ENCODE measurements at places on chromosomes 12 and 14.

DNA sequence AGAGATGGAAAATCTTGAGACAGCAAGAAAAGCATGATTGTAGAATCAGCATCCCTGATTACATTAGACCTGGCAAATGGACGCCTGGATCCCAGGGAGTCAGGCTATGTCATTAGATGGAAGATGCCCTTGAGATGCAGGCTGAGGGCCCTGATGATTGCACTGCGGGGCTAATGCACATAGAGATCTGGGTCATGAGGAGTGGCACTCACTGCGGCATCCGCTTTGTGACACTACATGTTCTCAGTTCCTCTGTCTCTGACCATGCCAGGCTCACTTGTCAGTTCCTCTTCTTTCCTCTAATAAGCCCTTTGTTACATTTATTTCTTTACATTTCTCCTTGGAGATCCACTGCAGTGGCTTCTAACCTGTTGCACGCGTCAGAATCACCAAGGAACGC lies 70.1 kb upstream of the GPATCH2L start:
- no peak for DNase-seq

DNA sequence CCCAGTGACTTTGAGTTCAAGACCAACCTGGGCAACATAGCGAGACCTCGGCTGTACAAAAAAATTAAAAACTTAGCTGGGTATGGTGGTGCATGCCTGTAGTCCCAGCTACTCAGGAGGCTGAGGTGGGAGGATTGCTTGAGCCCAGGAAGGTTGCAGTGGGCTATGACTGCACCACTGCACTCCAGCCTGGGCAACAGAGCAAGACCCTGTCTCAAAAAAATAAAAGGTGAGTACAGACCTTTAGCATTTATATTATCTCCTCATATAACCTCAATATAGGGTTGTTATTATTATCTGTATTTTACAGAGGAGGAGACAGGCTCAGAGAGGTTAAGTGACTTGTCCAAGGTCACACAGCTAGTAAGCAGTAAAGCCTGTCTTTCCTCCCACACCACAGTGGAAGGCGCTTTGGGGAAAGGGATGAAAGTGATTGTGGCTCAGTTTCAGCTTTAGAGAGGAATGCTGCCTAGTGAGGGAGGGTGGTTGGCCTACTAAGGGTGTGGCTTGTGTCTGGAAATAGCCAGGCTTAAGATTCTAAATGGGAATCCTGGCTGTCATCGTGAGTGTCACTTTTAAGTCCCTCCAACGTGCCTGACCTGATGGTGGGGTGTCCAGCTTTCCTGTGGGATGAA lies 7.2 kb downstream of the TPCN1 start:
- DNase-seq = no peak

- DNase-seq = no peak
Measured at GRCh38 chr12:92952394-92952793, 23.3 kb upstream of the EEA1 start.

DNA sequence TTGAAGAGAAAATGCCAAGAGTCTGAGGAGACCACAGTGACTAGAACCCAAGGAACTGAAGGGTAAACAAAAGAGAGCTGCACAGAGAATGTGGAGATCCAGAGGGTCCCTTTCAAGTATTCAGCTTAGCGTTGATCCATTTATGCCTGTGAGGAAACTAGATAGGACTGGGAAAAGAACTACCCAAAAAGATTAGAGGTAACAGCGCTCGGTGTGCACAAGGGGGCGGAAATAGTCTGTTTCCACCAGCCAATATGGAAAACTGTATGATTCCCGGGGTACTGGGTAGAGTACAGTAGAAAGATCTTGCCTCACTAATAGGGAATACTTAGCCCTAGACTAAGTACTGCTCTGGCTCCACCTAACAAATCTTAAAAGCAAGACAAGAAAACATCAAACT lies 135.5 kb downstream of the DPF3 start:
- DNase-seq = no peak

- no peak for DNase-seq
Measured at GRCh38 chr12:48454667-48455066, 17.7 kb upstream of the ANP32D start.

GRCh38 chr12:12915656-12916055 lies 24.3 kb downstream of the GPRC5A start:
- no peak for DNase-seq

DNA sequence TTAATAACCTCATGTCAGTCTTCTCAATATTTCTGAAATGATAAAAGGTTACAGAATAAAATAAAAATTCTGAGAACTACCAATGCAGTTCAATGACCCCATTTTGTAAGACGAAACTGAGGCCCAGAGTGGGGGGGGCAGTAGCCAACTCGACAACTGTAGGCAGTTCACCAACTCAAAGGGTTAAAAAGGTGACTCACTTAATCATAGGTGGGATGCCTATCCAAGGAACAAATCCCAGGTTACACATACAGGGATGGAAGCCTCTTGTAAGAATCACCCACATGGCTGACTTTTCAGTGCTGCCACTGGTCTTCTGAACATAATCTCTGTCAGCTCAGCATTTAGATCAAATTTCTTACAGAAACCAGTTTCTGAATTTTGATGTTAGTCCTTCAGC lies 10.9 kb downstream of the PPM1H start:
- no peak for DNase-seq

DNA sequence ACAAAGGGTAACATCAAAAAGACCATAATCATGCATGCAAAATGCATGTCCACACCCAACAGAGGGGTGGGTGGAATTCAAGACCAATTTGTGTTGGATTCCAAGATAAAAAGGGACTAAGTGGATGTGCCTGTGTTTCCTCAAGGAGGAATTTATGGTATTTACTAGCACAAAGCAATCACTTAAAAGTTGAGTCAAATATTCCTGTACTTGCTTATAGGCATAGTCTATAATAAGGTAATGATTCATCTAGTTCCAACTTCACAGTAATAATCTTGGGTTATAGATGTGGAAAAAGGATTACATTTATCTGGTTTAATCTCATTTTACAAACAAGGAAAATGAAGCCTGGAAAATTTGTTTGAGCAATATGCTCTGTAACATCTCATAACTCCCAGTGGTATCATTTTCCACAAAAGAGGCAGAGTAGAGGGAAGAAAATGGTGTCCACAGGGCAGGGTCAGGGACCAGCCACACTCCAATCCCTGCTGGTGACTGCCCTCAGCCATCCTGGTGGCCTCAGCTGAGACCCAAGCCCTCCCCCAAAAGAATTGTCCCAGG lies 80.8 kb upstream of the REP15 start:
- DNase-seq = no peak

- no peak for DNase-seq
Measured at GRCh38 chr12:1318327-1319031, 275.9 kb downstream of the FBXL14 start.

DNA sequence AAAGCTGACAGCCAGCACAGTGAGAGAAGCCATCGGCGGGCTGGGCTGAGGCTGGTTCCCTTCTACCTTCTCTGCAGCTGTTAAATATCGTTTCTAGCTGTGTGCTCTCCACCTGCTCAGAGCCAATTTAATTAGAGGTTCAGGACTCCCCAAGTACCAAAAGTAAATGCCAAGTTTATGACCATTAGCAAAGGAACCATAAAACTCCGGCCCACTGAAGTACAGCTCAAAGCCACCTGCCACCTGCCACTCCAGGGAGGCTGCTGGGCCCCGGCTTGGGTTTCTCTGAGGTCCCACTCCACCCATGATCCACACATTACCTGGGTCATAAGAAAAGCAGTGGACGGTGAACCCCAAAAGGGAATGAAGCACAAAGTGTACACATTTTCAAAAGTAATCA lies 272.8 kb downstream of the KSR2 start:
- DNase-seq = peak; percentile 53

DNA sequence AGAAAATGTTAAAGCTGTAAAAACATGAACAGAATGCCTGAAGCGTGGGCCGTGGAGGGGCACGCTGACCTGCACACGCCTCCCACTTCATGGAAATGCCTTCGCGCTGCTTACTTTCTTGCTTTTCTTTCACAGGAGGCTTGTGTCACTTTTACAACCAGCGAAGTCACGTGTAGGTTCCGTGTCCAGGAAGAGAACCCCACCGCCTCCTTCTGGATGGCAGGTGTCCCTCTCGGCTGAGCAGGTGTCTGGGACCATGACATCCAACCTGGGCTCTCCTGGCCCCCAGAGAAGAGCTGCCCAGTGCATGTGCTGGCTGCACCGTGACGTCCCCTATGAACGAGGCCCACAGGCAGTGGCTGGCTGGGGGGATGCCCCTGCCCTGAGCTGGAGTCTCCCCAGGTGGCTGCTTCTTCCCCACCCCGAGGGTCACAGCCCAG lies 345.0 kb upstream of the SFSWAP start:
- DNase-seq = no peak

DNA sequence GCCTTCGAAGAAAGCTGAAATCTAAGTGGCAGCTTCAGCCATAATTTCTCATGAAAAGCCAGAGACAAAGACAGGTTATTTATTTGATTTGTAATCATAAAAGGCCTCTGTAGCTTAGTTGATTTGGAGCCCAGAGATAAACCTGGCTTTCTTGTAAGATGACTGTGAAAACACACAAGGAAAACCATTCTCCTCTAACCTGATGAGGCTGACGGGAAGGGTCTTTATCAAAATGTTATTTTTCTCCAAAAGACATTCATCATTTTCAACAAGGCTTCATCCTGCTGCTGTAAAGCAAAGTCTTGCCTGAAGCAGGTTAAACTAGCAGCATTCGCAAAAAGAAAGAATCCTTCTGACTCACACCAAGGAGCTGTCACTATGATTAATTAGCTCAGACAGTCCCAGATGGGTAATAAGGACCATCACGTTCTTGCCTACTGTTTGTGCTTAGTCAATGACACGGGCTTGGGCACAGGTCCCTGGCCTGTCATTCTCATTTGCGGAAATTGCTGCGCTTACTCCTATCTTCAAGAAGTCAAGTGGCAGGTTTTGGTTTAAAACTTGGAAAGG lies 286.6 kb downstream of the C12orf75 start:
- DNase-seq = no peak

GRCh38 chr12:115216301-115216700 lies 532.3 kb upstream of the TBX3 start:
- DNase-seq = no peak

DNA sequence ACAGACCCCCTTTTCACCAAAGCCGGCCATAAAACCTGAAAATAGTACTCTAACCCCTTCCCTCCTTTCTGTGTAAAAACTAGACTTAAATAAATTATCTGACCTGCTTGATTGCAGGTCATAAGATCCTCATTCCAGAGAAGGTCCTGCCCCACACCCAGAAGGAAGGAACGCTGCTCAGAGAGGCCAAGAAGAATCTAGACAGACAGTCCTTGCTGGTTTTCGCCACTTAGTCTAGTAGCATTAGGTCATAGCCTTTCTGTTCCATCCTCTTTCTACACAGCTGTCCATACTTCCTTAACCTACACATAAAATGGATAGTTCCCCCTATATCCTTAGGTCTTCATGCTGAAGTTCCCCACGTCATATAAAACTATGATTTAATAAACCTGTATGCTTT lies 83.7 kb upstream of the IGF1 start:
- no peak for DNase-seq

- no peak for DNase-seq
Measured at GRCh38 chr12:113145720-113146551, 3.6 kb upstream of the CFAP73 start.

GRCh38 chr12:1579651-1580435 lies 14.5 kb downstream of the FBXL14 start:
- no peak for DNase-seq

DNA sequence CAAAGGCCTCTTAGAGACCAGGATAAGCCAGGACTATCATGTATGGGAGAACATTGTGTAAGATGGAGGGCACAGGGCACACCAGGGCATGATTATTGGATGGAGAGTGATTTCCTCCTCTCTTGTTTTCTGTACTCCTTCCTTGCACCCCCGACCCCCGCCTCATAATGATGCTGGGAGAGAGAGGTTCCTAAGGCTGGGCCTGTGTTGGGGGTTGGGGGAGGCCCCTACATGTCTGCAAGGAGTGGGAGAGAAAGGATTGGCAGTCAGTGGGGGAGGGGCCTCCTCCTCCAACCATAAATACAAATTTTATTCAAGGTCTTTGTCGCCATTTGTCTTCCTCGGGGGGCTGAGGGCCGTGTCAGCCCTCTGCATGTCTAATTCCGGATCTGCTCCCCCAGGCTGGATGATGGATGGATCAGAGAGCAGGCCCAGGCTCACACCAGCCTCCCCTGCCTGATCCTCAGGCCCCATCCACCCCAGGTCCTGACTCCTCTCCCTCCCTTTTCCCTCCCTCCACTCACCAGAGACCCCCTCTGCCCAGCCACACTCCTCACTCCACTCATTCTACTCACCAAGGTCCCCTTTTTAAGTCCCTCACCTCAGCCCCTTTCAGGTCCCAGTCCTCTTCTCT lies 2.0 kb upstream of the C1QL4 start:
- no peak for DNase-seq

DNA sequence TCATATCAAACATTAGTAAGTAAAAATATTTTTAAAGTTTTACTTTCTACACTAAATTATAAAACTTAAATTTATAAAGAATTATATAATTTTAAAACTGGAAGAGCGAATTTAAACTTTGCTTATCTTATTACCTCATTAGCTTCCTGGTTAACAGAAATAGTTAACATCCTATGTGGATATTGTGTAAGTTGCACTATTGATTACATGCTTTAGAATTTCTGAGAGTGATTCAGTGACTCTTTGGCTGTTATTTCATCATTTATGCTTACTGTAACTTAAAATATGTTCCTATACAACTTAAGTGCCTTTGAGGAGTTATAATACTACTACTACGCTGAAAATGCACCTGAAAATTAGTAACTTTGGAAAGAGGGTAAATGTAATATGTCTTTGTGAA lies 101.4 kb downstream of the FOXA1 start:
- DNase-seq = no peak

DNA sequence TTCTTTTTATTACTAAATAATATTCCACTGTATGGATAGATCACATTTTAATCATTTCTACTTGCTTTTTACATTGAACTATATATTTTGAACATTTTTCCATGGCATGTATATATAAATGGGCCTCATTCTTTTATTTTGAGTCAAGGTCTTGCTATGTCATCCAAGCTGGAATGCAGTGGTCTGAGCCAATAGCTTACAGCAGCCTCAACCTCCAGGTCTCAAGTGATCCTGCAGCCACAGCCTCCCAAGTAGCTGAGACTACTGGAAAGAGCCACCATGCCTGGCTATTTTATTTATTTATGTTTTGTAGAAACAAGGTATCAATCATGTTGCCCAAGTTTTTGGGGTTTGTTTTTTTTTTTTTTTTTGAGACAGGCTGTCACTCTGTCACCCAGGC lies 7.6 kb downstream of the FCF1 start:
- no peak for DNase-seq

- no peak for DNase-seq
Measured at GRCh38 chr14:56664811-56665421, 85.3 kb downstream of the TMEM260 start.

- DNase-seq = no peak
Measured at GRCh38 chr14:81122326-81122725, 98.4 kb downstream of the GTF2A1 start.
